GM12891 (cell line): ENCODE measurements at places on chromosomes 11 and 22.

DNA sequence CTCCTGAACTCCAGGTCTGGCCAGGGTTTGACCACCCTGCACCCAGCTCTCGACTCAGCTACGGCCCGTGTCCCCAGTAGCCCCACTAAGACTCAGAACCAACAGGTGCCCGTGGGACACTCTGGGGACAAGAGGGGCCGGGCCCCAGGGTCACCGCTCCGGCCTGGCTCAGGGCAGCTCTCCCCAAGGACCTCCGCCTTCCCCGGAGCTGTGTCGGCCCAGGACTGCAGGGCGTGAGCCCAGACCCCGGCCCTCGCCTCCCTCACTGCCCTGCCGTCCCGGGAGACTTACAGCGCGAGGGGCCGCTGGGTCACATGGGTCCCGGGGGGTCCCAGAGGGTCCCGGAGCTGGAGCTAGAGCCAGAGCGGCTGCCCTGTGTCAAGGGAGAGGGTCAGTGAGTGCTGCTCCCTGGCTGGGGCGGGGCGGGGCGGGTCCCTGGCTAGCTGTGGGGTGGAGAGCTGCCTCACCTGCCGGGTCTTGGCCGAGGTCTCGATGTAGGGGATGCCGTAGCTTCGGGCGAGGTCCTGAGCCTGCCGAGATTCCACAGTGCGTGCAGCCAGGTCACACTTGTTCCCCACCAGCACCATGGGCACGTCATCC, 2.3 kb downstream of the HRAS start:
- DNase-seq = no peak

DNA sequence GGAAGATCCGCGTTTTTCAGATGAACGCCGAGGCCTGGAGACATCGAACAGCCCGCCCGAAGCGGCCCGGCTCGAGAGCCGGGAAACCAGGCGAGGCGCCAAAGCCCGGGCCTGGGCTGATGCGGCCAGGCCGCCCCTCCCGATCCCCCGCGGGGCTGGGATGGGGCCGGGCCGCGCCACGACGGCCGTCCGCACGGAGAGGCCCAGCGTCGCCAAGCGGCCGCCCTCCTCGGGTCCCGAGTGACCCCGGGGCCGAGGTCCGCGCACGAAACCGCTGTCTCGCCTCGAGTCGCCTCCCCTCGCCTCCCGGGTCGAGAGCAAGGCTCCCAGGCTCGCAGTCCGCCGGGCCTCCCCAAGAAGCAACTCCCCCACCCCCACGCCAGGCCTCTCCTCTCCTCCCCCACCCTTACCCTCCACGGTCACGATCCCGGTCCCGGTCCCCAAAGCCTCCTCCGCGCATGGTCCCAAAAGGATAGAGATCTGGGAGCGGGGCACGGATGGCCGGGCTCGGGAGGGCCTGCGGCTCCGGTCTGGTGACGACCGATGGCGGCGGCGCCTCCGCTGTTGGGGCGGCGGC, 482 bp downstream of the DDX17 start:
- DNase-seq = peak; percentile 47

DNA sequence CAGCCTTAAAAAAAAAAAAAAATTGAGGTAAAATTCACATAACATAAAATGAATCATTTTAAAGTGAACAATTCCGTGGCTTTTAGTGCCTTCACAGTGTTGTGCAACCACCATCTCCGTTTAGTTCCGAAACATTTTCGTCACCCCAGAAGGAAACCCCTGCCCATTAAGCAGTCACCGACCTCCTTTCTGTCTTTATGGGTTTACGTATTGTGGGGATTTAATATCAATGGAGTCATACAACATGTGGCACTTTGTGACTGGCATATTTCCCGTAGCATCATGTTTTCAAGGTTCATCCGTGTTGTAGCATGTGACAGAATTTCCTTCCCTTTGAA, 65.5 kb downstream of the BCR start:
- no peak for DNase-seq

- no peak for DNase-seq
Observed at GRCh38 chr11:11267312-11267711, 85.7 kb downstream of the CSNK2A3 start.

GRCh38 chr11:118148240-118148639, 4.4 kb downstream of the SCN4B start:
- DNase-seq = no peak

DNA sequence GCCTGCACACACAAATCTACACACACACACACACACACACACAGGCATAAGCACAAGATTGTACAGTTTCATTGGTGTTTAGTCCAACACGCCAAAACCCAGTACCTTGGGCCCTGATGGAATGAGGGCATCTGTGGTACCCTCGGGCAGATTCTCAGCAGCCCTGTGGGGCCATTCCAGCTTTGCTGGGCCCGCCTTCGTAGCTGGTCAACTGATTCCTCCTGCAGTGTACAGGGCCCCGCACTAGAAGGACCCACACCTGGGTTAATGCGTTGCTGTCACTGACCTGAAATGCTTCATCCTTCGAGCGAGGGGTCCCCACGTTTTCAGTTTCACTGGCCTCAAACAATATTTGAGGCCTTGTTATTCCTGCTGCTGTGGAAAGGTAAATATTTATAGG, 731.2 kb downstream of the BRD1 start:
- no peak for DNase-seq

DNA sequence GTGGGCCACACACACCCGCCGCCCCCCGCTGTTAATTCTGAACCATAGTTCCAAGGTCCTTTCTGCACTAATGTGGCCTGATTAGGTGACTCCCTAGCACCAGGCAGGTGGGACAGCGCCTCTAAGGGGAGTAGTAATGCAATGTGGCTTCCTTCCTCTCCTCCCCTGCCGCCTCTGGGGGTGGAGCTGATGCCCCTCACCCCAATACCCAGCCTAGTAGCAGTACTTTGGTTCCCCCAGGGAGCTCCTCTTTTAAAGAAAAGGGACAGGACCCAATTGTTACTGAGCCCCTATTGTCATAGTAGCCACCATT, 14.4 kb downstream of the RTN4RL2 start:
- no peak for DNase-seq
